ENCODE measurements at places on chromosomes 7 and 10. TPM values are rescaled to one million over a fixed set of nuclear protein-coding genes. Genes with fewer than 3 reads are reported as not detected.

GRCh38 chr10:3784510-3785250 is at the start of gene KLF6:
TSS of gene KLF6 (minus strand) at chr10:3785209. CDS start at chr10:3785014, 195 bp downstream.
- H3K27me3 ChIP-seq, result no peaks in the 10 kb centered on the region
- H3K27ac ChIP-seq, result peak within 1 kb of the TSS; percentile 99
- peaks cover 31% of the 10 kb centered on the region for H3K4me1 ChIP-seq
- no peaks in the 10 kb centered on the region for H3K36me3 ChIP-seq

DNA sequence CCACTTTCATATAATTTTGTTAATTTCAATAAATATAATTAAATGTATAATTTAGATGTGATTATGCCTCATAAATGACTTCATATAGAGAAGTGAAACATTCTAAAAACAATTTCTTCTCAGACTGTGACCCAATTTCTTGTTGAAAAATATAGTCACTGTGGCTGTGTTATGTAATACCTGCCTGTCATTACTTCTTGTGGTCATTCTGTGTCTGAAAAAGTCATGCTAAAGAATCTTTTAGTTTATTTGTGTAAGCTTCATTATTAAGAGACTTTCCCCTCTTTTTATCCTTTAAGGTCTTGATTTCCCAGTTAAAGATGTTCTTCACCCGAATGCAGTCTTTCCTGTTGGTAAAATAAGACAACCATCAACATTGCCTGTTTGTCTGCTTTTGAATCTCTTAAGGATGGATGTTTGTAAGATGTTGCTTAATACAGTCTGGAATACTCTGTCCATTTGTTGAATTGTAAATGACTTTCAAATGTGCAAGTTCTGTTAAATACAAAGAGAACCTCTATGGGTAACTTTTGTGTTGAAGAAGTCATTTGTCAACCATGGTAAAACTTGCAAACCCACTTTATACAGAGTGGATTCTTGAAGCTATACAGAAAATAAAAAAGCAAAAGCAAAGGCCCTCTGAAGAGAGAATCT is 16.0 kb downstream of the KAT6B start:
- H3K27ac ChIP-seq, result peak overlapping the region; percentile 35
- peak; percentile 52 for ATAC-seq
- no peak overlapping the region for H3K4me3 ChIP-seq
- H3K27me3 ChIP-seq, result no peaks in the 10 kb centered on the region

- H3K4me1 ChIP-seq, result no peaks in the 10 kb centered on the region
- H3K36me3 ChIP-seq, result no peaks in the 10 kb centered on the region
- H3K27me3 ChIP-seq, result peaks cover 11% of the 10 kb centered on the region
- ATAC-seq, result no peak
Observed at GRCh38 chr7:35463751-35464150, 209.9 kb upstream of the TBX20 start.

- H3K27me3 ChIP-seq, result no peaks in the 10 kb centered on the region
- H3K27ac ChIP-seq, result no peak overlapping the region
- no peak for ATAC-seq
- no peaks in the 10 kb centered on the region for H3K36me3 ChIP-seq
- no peaks in the 10 kb centered on the region for H3K4me1 ChIP-seq
- no peak overlapping the region for H3K4me3 ChIP-seq
Observed at GRCh38 chr7:152081088-152081487, 55.6 kb downstream of the GALNT11 start.

- H3K4me1 ChIP-seq, result peaks cover 19% of the 10 kb centered on the region
- no peak for ATAC-seq
- no peaks in the 10 kb centered on the region for H3K27me3 ChIP-seq
- no peak overlapping the region for H3K27ac ChIP-seq
- H3K4me3 ChIP-seq, result no peak overlapping the region
- H3K36me3 ChIP-seq, result no peaks in the 10 kb centered on the region
Observed at GRCh38 chr7:28729281-28729680, 228.8 kb downstream of the TRIL start.

DNA sequence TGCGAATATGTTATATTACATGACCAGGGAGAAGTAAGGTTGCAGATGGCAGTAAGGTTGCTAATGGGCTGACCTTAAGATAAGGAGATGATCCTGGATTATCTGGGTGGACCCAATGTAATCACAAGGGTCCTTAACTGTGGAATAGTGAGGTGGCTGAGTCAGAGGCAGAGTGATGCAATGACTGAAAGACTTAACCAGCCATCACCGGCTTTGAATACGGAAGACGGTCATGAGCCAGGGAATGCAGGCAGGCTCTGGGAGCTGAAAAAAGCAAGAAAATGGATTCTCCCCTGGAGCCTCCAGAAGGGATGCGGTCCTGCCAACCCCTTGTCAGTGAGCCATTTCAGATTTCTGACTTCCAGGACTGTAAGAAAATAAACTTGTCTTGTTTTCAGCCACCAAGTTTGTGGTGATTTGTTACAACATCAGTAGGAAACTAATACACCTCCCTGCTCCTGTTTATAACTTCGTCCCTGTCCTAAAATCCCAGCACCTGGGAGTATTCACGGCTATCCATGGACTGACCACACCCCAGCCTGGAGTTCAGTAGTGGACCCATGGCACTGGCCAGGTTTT is 4.6 kb upstream of the C10orf95 start:
- no peak overlapping the region for H3K4me3 ChIP-seq
- ATAC-seq, result peak; percentile 57
- H3K36me3 ChIP-seq, result no peaks in the 10 kb centered on the region

- no peaks in the 10 kb centered on the region for H3K4me1 ChIP-seq
- no peak overlapping the region for H3K4me3 ChIP-seq
- ATAC-seq, result no peak
- H3K27ac ChIP-seq, result no peak overlapping the region
- H3K27me3 ChIP-seq, result no peaks in the 10 kb centered on the region
Observed at GRCh38 chr10:59595593-59595992, 114.1 kb downstream of the SLC16A9 start.

DNA sequence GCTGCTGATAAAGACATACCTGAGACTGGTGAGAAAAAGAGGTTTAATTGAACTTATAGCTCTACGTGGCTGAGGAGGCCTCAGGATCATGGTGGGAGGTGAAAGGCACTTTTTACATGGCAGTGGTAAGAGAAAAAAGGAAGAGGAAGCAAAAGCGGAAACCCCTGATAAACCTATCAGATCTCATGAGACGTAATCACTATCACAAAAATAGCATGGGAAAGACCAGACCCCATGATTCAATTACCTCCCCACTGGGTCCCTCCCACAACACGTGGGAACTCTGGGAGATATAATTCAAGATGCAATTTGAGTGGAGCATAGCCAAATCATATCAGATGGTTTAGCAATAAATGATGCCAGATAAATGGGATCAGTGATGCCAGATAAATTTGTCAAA is 892.0 kb upstream of the CELF2 start:
- no peak for ATAC-seq
- H3K27ac ChIP-seq, result no peak overlapping the region
- no peaks in the 10 kb centered on the region for H3K36me3 ChIP-seq
- H3K4me3 ChIP-seq, result no peak overlapping the region
- H3K27me3 ChIP-seq, result no peaks in the 10 kb centered on the region

GRCh38 chr7:50268990-50269389 is 35.5 kb upstream of the IKZF1 start:
- ATAC-seq, result no peak
- no peaks in the 10 kb centered on the region for H3K36me3 ChIP-seq
- H3K27ac ChIP-seq, result no peak overlapping the region
- H3K4me1 ChIP-seq, result no peaks in the 10 kb centered on the region
- H3K27me3 ChIP-seq, result peaks cover 4% of the 10 kb centered on the region
- H3K4me3 ChIP-seq, result no peak overlapping the region

DNA sequence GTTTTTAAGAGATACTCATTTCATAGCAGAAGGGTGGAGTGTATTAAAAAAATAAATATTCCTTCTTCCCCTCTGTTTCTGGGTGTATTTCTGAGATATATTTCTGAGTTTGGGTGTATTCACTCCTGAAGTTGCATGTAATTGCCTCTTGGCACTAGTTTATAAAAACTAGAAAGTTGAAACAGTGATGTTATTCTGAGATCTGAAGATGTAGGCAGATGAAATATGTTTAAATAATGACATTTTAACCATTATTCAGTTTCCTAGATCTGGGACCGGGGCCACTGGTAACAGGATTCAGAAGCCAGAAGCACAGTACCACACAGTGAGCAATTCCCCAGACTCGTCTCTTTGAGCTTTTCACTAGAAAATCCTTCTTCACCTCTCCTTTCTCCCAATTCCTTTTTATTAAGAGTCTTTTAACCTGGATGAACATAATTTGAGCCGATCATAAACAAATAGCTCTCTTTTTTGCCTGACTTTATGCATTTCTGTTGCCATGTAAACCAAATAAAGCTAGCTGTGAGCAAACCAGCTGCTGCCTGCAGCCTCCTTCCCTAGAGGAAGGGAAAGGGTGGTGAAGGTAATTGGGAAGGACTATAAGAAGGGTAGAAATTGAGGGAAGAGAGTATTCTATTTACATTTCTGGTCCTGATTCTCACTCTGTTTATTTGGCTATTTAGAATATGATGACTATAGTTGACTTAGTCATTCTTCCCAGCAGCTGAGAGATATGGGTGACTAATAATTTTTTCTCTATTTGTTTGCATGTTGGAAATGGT is 101.8 kb upstream of the STRIP2 start:
- ATAC-seq, result no peak
- no peaks in the 10 kb centered on the region for H3K36me3 ChIP-seq
- H3K27ac ChIP-seq, result no peak overlapping the region
- peaks cover 14% of the 10 kb centered on the region for H3K4me1 ChIP-seq
- no peaks in the 10 kb centered on the region for H3K27me3 ChIP-seq

GRCh38 chr7:120502132-120502531 is 229.2 kb downstream of the KCND2 start:
- no peak overlapping the region for H3K4me3 ChIP-seq
- ATAC-seq, result no peak
- no peaks in the 10 kb centered on the region for H3K4me1 ChIP-seq
- no peak overlapping the region for H3K27ac ChIP-seq
- no peaks in the 10 kb centered on the region for H3K27me3 ChIP-seq

- no peak overlapping the region for H3K4me3 ChIP-seq
- peaks cover 9% of the 10 kb centered on the region for H3K4me1 ChIP-seq
- H3K36me3 ChIP-seq, result no peaks in the 10 kb centered on the region
- peak; percentile 82 for ATAC-seq
Observed at GRCh38 chr7:128352153-128352537, 8.4 kb upstream of the RBM28 start.

- H3K27ac ChIP-seq, result no peak overlapping the region
- no peaks in the 10 kb centered on the region for H3K27me3 ChIP-seq
- H3K4me3 ChIP-seq, result no peak overlapping the region
- H3K36me3 ChIP-seq, result no peaks in the 10 kb centered on the region
Observed at GRCh38 chr10:36183056-36183455, 541.0 kb upstream of the FZD8 start.

Gene GPR26
- not detected for total RNA-seq

Gene IL15RA
- total RNA-seq, result 17.7 TPM

Gene TCAF2
- 3.2 TPM for total RNA-seq

Gene TMEM178B
- 0.94 TPM for total RNA-seq

Gene MCM10
- not detected for total RNA-seq

Gene STK17A
- 31.5 TPM for total RNA-seq

Gene GRK5
- 71.6 TPM for total RNA-seq

Gene MRLN
- total RNA-seq, result not detected

Gene EPO
- total RNA-seq, result not detected

All from gastroesophageal sphincter (tissue), 4 donors.